ENCODE measurements at places on chromosomes 3 and 15.

- no peak for DNase-seq
Measured at GRCh38 chr3:95311272-95311671, 1248.4 kb downstream of the NSUN3 start.

DNA sequence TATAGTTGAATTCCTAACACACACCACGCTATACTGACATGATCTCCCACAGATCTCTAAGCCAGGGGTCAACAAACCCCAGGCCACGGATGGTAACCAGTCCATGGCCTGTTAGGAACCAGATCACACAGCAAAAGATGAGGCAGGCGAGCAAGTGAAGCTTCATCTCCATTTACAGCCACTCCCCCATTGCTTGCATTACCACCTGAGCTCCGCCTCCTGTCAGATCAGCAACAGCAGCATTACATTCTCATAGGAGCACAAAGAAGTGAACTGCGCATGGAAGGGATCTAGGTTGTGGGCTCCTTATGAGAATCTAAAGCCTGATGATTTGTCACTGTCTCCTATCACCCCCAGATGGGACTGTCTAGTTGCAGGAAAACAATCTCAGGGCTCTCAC lies 2.7 kb downstream of the PDCD7 start:
- DNase-seq: no peak

GRCh38 chr15:40743485-40743901 lies 11.6 kb downstream of the RMDN3 start:
- no peak for DNase-seq

DNA sequence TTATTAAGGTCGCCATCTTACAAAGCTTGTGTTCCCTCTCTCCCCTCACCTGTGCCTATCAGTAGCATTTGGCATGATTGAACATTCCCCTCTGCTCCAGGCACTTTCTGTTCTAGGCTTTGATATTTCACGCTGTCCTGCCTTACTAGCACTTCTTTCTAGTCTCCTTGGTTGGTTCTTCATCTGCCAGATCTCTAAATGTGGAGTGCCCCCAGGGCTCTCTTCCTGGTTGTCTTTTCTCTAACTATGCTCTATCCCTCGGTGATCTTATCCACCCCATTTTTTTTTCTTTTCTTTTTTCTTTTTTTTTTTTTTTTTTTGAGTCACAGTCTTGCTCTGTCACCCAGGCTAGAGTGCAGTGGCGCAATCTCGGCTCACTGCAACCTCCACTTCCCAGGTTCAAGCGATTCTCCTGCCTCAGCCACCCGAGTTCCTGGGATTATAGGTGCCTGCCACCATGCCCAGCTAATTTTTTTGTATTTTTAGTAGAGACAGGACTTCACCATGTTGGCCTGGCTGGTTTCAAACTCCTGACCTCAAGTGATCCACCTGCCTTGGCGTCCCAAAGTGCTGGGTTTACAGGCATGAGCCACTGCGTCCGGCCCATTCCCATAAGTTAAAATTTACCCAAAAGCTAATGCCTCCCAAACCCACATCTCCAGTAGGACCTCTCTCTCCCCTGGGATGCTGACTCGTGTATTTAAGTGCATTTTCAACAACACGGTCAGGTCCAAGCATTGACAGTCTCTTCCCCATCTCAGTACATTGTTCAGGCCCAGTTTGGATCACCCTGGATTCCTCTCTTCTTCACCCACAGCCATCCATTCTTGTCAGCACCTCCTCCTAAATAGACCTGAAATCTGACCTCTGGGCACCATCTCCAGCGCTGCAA lies 5.2 kb downstream of the NUSAP1 start:
- no peak for DNase-seq

DNA sequence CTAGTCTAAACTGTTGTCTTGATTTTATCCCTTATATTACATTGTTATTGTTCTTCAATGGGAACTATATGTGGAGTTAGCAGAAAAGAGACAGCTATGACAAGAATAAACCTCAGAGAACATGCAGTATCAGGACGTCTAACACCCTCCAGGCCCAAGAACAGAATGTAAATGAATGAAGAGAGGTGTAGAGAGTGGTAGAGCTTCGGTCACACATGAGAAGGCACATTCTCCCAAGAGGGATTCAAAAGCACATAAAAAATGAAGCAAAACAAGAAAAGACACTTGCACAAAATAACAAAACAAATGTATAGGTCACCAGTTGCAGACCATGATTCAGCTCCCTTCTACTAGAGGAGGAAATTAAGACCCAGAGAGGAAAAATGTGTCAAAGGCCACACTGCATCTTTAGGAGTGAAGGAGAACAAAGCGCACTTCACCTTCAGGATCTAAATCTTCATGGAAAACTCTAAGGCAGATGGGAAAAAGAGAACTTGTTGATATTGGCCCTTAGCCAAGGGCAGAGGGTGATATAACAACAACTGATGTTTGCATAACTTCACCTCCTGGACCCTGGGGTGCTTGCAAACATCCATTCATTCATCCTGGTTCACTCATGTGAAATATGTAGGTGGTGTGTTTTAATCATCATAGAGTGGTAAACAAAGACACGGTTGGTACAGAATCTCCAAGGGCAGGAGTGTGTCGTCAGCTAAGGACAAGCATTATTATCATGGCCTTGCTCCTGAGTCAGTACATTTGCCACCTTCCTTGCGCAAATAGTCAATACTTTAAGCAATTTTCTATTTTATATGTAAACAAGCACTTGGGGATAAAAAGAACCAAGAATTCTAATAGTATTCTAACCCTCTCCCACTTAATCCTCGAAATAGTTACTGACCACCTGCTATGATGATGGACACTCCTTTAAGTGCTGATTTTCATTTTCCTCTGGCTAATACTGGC lies 8.8 kb downstream of the NEK10 start:
- DNase-seq: no peak

- no peak for DNase-seq
Measured at GRCh38 chr15:70608144-70608543, 155.2 kb downstream of the UACA start.

DNA sequence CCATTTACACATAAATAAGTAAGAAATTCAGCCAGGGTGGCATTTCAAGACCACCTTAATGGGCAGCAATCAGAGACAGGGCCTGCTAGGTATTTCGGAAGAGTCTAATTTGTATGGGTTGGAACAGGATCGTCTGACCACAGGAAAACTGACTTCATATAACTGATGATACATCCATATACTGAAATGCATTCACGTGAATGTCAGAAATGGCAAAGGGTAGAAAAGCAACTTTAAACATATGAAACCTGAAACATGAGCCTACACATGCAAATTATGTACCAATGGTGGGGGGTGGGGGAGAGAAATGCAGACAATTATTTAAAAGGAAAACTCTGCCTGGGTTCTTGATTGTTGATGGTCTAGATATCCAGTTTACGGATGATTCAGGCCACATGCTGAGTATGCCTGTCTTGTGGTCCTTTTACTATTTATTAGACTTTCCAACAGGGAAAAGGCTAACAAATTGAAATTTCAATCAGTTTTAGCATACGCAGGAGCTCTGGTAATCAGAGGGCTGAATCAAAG lies 582.2 kb downstream of the FOXP1 start:
- DNase-seq: no peak

- no peak for DNase-seq
Measured at GRCh38 chr15:51726302-51727073, 11.0 kb downstream of the LYSMD2 start.

DNA sequence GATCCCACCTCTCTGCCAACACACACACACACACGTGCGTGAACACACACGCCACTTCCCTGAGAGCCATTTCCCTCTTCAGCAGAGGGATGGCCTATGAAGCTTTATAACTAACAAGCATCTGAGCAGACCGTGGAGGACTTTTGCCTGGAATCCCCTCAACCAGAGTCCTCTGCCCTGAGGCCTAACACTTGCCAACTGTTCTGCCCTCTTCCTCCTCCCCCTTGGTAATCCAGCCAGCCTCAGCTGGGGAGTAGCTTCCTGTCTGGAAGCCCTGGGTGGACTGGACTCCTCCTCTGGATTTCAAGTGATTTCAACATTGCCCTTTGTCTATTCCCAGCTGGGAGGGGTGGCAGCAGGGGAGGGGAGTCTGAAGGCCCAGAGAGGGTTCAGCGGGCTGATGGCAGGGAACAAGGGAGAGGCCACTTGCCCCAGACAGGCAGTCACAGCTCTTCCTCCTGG lies 68.4 kb upstream of the HACD2 start:
- DNase-seq: no peak

DNA sequence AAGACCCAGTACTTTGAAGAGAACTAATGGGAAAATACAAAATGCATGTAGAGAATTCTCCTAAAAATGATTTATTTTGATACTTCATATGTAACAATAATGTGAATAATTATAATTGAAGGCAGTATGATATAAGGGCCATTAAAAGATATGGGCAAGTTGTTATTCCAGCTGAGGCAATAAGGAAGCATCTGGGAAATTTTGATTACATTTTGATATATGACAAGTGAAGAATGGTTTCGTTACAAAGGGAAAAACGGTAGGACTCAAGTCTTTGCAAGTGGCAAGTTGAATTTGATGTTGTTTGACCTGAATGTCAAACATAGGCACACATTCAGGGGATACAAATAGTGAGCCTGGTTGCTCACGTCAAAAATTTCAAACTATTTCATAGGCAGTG lies 137.9 kb upstream of the TP63 start:
- no peak for DNase-seq

DNA sequence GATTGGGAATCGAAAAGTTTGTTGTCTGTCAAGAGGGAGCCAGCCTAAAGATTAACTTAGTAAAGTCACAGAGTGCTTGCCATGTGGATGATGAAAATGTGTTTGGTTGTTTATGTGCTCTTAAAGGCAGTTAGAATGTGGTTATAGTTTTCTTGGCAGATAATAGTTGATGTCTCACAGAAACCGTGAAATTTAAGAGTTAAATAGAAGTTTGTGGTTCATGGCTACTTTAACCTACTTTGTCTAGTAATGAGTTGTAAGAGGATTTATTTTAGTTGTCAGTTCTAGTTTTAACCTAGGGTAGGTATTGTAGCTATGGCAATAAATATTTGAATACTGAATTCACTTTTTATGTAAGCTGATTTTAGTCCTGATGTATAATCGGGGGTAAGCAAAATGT lies 36.4 kb upstream of the EIF3J start:
- no peak for DNase-seq

DNA sequence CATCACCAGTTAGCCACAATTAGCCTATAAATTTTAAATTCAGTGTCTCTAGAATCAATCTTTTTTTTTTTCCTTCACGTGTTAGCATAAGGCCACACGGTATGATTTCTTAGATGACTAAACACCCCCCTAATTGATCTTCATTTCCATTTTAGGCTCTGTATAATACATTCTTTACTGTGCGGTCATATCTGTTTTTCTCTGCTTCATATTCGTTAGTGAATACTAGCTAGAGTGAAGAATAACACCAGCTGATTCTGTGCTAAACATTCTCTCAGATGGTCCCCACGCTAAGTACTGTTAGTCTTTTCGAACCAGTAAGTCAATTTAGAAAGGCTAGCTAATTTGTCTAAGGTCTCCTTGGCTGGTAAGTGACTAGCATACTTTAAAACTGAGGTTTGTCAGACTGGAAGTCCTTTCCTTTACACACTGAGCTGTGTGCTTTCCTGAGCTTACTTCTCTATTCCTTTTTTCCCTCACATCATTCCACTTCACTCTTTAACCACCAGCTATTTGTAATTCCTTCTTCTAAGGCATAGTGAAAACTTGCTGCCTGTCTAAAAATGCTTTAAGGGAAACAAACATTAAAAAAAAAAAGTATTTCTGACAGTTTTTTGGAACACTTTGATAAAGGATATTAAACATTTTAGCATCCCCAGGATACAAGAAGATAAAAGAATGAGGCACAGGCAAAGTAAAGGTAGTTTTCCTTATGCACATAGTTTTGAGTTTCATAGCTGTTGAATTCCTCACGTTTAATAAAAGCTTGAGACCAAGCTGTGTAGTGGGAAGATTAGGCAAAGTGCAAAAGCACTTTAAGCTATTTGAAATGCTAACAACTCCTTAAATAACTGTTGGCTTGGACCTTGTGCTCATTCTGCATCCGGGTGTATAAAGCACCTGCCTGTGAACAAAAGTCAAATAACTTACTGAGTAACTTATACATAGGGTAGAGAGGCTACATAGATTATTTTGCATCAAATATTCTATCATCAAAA lies 17.1 kb downstream of the ZFAND6 start:
- DNase-seq: no peak

DNA sequence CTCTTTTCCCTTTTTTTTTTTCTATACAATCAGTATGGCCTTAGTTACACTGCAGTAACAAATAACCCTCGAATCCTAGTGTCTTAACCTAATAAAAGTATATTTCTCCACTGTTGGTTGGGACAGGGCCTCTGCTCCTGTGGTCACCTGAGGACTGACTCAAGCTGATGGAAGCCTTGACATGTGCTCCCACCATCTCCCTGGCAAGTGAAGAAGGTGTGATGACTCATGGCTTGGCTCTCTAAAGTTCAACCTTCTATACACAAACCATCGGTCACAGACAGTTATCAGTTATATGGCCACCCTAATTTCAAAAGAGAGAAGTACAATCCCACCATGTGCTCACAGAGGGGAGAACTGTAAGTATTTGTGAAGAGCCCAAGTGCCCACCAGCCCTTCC lies 65.8 kb upstream of the CACNA2D3 start:
- no peak for DNase-seq

- no peak for DNase-seq
Measured at GRCh38 chr3:99870712-99871111, 53.0 kb downstream of the CMSS1 start.

DNA sequence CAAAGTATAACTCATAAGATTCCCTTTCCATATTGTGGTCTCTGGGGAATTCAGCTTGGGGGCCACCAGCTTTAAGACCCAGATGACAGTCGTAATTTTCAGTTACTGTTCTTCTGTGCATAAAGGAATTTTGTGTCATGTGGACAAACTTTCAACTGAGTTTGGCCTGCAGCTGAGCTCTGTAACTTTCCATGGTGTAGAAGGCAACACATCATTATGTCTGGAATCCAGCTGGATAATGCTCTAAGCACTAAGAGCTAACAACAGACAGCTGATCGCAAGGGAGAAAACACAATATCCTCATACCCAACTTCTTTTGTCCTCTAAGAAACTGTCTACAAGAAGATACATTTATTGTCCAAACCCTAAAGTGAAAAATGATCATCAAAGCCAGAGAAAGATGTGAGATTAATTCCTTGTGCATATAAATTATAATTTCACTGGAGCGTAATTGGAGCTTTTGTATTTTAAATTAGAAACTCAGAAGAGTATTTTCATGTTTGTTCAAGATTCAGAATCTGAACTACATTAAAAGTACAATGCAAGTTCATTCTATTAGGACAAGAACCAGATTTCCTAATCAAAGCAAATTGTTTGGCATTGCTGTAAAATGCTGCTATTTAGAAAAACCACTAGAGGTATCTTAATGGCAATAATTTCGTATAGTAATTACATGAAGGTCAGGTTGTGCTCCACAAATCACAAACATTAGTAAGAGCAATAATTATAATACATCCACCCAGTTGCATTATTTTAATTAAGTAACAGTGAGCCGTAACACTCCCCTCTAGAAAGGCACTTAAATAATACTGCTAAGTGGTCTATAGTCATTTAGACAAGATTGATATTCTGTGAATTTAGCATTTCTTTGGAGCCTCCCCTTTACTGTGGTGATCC lies 218.8 kb downstream of the ATP8B4 start:
- DNase-seq: no peak

Data from stimulated activated CD8-positive, alpha-beta memory T cell treated with anti-CD3 and anti-CD28 coated beads, Interleukin-12 subunit alpha, Interleukin-12 subunit beta, amount 100 ng/mL, for 4 hours (primary cell).